ENCODE measurements at places on chromosomes 4 and X.

DNA sequence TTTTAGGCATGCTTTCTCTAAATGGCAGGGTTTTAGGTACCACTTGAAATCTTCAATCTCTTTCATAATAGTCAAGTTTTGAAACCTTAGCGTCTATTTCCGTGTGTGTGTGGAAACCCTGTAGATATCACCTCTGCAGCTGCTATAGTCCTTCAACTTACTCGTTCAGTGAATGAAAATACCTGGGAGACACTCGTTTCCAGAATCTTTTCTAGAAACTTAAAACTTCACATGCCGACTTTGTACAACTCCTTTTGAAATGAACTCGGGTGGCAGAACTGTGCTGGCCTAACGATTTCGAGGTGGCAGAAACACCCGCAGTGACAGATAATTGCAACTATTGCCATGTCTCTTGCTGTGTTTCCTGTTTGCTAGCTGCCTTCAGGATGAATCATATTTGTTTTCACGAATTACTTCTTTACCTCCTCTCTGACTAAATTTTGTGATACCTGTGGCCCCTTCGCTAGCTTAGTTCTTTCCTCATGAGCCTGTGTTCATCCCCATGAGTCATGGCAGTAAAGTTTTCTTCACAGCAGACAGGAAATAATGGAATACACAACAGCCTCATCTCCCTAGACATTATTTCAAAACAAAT, 104.7 kb upstream of the SMIM10 start:
- DNase-seq: no peak

- no peak for DNase-seq
Observed at GRCh38 chr4:11743976-11744375, 315.3 kb upstream of the HS3ST1 start.

- no peak for DNase-seq
Observed at GRCh38 chr4:31100536-31100935, 380.4 kb downstream of the PCDH7 start.

DNA sequence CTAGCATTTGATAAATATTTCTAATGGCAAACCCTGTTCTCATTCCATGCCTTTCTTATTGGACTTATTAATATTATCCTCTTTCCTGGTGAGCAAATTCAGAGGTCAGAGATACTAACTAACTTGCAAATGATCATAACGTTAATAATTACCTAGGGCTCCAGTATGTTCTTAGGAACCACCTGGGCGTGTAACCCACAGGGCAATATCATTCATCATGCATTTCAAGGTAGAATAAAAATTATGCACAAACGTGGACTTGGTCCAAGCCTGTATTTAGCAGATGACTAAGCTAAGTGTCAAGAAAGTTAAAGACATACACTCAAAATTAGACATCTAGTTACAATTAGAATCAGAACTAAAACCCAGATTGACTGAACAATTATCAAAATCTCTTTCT, 850.1 kb downstream of the TRIML1 start:
- DNase-seq: no peak

GRCh38 chr4:61182915-61183314, 17.2 kb upstream of the ADGRL3 start:
- no peak for DNase-seq

DNA sequence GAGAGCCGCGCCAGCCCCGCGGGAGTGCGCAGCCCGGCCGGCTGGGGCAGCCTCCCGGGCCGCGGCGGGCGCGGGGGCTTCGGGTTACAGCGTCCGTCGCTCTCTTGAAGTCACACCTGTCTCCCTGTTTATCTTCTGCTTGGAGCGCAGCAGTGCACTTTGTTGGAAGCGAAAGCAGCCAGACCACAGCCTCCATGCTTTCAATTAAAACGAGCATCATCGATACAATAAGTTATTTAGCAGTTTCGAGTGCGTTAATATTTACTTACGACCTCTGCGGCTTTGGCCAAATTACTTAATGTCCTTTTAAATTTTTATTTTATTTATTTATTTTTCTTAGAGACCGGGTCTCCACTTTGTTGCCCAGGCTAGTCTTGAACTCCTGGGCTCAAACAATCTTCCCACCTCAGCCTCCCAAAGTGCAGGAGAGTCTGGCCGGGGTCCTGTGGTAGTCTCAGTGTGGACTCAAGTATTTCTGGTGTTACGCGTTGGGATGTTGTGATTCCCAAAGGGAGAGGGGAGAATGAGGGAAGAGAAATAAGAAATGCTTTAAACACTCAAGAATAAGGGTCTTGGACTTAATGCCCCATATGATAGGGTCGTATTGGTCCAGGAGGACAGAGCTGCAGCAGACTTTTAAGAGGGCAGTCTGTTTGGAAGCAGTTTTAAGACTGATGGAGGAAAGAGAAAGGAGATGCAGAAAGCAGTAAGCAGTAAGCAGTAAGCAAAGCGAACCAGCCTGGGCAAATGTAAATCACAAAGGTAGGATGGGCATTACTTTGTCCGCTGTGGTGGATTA, 504 bp upstream of the PDLIM3 start:
- no peak for DNase-seq

- no peak for DNase-seq
Observed at GRCh38 chrX:25007059-25008053, 8.4 kb downstream of the ARX start.
